ENCODE measurements at places on chromosomes 5 and 9. TPM values are rescaled to one million over a fixed set of nuclear protein-coding genes. Genes with fewer than 3 reads are reported as not detected.

LMBRD2 gene
- total RNA-seq = 32.8 TPM

FOXD4L4 gene
- 0.20 TPM for total RNA-seq

MED27 gene
- 45.0 TPM for total RNA-seq

DCTN3 gene
- 119 TPM for total RNA-seq

BOD1 gene
- 62.7 TPM for total RNA-seq

NR4A3 gene
- 4.1 TPM for total RNA-seq

ZNF300 gene
- 33.9 TPM for total RNA-seq
